ENCODE measurements at places on chromosomes 11 and 22.

- no peak for DNase-seq
Measured at GRCh38 chr11:47111318-47111804, 65.3 kb downstream of the ARFGAP2 start.

DNA sequence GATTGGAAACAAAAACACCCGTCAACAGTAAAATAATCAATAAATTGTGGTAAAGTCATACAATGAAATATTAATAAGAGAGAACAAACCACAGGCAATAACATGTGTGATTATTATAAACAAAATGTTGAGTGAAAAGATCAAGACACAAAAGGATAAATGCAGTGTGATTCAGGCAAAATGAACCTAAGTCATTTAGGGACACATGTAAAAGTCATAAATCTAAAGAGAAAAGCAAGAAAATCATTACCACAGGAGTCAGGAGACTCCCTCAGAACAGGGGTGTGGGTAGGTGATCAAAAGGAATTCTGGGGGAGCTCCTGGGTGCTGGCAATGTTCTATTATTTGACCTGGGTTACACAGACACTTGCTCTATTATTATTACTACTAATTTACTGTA lies 47.9 kb upstream of the PPP2R1B start:
- DNase-seq: no peak

GRCh38 chr22:30474683-30475424 lies 3.0 kb upstream of the SEC14L3 start:
- DNase-seq: no peak

GRCh38 chr11:8317159-8317558 lies 53.5 kb upstream of the LMO1 start:
- DNase-seq: no peak

DNA sequence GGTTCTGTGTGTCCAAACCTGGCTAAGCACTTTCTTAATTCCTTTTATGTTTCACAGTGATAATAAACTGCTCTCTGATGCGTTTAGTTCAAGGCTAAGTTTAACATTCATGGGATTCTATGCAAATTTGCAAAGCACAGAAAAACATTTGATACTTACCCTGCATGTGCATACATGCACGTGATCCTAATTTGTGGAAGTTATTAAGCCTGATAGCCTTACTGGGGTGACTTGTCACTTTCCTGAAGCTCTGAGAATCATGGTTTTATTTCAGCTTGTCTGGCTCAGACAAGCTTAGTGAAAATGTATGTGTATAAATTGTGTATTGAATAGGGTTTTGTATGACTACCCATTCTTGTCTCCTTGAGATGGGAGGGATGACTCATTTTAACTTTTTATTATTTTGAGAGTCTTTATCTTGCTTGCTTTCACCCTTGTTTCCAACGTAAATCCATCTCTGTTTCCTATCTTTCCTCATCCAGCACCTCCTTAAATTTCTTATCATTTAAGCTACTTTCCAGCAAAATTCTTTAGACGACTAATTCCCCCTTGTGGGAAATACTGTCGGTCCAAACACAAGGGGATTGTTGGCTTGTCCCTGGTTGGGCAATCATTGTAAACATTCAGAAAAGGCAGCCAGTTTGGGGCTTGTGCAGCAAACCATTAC lies 167.1 kb downstream of the C11orf91 start:
- DNase-seq: no peak
